ENCODE measurements at places on chromosomes 7 and 10.

DNA sequence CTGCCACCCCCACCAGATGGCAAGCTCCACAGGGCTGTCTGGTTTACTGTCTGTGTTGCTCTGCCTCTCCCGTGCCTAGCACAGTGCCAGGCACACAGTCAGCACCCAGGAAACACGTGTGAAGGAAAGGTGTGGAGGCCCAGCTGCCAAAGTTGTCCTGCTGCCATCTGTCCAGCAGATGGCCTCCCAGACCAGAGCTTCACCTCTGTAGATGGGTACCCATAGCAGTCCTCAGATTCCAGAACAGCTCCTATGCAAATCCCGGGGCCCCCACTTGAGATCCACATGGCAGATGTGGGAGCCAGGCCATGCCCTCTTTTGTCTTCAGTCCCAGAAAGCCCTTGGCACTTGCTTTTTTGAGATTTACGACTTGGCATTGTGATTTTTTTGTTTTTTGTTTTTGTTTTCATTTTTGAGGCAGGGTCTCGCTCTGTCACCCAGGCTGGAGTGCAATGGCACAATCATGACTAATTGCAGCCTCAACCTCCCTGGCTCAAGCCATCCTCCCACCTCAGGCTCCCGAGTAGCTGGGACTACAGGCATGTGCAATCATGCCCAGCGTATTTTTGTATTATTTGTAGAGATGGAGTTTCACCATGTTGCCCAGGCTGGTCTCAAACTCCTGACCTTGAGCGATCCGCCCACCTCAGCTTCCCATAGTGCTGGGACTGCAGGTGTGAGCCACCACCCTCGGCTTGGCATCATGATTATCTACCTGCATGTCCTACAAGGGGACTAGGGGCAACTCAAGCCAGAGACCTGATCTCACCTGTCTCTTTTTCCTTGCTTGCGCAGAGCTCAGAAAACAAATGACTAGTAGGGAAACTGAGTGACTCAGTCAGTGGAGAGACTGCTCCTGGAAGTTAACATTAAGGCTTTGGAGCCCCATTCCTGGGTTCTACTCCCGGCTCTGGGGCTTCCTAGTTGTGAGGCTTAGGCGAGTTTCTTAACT lies 16.9 kb upstream of the PALD1 start:
- DNase-seq, result no peak

DNA sequence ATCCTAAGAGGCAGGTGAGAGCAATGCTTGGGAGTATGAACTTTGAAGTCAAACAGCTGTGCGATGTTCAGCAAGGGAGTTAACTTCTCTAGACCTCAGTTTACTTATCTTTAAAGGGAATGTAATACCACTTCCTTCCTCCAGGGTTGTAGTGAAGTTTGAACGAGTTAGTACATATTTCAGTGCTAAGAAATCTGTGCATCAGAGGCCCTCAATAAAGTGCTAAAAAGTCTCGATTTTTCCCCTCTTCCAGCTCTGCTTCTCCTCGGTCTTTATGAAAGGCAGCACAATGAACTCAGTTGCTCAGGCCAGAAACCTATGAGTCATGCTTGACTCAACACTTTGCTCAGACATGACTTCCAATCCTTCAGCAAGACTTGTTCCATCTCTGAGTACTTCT lies 418.9 kb downstream of the MDFIC start:
- DNase-seq, result no peak

DNA sequence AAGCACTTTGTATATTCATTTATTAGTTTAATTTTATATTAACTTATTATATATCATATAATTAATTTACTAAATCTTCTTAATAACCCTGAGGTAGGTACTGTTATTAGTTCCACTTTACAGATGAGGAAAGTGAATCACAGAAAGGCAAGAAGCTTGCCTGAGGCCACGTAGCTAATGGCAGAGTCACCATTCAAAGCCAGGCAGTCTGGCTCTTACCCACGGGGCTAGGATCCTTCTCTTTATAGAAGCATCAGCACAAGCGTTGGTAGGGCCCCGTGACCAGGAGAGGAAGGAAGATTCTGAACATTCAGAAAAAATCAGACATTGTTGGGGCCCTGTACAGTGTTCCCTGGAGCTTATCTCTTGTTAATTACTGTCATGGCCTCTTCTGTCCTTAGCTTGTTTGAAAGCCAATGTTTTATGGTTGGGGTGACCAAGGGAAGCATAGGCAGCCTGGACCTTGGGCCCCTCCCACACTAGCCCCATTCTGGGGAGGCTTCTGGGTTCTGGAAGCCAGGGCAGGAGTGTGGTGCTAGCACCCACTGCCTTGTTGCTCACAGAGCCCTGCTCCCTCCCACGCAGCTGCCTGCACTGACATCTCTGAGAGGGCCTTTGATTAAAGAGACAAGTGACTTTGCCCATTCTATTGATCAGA lies 31.1 kb upstream of the SLF2 start:
- no peak for DNase-seq

- no peak for DNase-seq
Observed at GRCh38 chr10:28429573-28430216, 103.2 kb upstream of the WAC start.

- no peak for DNase-seq
Observed at GRCh38 chr7:36128448-36129047, 24.5 kb upstream of the EEPD1 start.

- no peak for DNase-seq
Observed at GRCh38 chr7:151663382-151664100, 143.8 kb upstream of the RHEB start.

DNA sequence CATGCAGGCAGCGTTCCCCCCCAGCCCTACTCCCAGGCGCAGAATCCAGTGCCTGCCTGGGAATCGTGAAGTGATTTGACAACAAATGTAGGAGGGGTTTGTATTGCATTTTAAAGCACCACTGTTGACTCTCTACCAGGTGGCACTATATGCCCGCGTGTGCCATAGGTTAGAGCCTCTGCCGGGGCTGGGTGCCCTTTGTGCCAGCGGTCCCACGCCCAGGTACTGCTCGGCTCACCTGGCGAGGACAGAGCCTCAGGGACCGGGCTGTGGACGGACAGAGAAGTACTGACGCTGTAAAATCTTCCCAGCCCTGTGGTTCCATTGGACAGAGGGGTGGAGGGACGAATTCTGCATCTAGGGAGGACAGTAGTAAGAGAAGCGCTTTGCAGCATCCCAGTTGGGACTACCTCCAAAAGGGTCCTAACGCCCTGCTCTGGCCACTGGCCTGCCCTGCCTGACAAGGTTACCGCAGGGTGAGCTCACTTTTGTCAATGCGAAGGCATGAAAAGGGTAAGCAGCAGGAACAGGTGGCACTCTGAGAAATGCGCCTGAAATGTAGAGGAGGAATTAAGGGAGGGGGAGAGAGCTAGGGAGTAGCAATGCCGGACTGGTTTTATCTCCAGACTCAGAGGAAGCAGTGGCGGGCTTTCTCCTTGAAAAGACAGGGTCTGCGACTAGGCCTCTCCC lies 788 bp upstream of the CACNA2D1 start:
- no peak for DNase-seq

DNA sequence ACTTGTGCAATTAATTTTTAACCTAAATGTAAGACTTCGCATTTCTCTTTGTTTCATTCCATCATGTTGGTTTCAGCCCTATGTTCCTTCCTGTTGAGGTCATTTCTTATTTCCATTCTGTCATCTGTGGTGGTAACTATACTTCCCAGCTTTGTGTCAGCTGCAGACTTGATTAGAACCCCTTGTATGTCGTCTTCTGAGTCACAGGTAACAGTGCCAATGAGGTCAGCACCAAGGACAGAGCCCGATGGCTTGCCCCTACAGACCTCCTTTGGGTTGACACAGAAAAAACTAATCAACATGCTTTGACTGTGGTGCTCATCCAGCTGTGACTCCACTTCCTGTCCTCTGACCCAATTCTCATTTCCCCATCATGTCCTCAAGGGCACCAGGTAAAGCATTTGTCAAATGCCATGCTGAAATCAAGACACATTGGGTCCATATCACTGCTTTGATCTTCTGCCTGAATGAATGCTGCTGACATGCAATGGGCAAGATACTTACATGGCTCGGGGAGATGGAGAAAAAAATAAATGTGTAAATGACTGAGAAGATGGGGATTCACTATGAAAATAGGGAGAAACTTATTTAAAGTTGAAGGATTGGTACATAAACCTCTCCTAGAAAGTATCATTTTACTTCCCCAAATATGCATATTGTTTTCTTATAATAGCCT lies 25.6 kb upstream of the CRTAC1 start:
- no peak for DNase-seq

- DNase-seq, result no peak
Observed at GRCh38 chr7:46544396-46545008, 623.4 kb upstream of the IGFBP3 start.

DNA sequence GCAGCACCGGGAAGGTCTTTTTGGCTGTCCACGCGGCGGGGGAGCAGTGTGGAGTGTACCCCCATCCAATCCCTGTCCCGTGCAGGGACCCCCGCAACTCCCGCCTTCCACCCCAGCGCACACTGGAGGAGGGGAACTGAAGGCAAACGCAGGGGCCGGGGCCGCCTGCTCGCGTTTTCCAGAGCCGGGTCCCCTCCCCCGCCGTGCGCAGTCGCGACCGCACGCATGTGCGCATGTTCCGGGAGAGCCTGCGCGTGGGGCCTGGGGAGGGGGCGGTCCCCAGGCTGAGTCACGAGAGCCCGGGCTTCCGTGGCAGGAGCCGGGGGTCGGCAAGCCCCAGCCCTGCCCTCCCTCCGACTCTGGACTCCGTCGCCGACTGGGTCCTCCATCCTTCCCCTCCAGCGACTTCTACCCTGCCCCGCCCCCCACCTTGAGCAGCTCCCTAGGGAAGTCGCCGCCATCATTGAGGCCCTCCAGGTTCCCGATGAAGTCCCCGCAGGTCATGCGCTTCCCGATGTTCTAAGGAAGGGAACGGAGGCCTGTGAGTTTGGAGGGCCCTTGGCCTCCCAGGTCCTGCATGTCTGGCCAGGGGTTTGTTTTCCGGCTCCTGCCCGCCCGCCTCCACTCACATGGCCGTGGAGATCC lies 8.0 kb downstream of the PSD start:
- no peak for DNase-seq

DNA sequence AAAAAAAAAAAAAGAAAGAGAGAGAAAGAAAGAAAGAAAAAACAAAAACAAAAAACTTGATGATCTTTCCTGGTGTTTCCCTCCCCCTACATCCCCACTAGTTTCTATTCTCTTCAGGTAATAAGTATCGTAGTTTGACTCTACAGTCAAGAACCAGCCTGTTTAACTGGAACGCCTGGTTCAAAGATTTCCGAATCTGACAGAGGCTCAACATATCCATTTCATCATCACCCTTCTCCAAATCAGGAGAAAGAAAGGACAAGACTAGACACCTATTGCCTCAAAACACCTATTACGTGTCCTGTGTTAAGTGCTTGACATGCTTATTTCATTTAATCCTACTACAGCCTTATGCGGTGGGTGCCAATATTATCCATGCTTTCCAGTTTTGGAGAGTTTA lies 20.4 kb upstream of the BLOC1S2 start:
- no peak for DNase-seq

DNA sequence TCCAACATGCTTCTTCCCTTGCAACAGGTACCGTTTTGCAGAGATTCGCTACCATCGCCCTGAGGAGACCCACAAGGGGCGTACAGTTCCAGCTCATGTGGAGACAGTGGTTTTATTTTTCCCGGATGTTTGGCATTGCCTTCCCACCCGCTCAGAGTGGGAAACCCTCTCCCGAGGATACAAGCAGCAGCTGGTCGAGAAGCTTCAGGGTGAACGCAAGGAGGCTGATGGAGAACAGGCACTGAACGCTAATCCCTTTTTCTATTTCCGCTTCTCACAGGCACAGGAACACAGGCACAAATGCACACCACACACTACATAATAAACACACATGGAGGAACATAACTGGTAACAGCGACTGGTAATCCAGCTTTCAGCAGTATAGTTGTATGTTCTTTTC lies 35.2 kb downstream of the CCAR1 start:
- DNase-seq, result no peak

DNA sequence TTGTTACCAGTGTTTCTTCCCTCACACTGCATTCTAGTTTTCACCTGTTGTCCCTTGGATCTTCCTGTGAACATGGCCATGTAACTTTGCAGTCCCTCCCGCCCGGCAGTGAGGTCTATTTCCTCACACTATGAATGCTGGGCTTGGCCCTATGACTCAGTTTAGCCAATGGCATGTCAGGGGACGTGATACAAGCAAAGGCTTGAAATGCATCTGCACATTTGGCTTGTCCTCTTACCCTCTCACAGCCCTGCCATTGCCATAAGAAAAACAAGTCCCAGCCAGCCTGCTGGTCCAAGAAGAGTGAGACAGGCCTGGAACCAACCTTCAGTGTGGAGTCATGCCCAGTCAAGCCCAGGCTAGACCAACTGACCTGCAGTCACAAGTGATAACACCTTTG lies 17.1 kb upstream of the EZH2 start:
- no peak for DNase-seq

DNA sequence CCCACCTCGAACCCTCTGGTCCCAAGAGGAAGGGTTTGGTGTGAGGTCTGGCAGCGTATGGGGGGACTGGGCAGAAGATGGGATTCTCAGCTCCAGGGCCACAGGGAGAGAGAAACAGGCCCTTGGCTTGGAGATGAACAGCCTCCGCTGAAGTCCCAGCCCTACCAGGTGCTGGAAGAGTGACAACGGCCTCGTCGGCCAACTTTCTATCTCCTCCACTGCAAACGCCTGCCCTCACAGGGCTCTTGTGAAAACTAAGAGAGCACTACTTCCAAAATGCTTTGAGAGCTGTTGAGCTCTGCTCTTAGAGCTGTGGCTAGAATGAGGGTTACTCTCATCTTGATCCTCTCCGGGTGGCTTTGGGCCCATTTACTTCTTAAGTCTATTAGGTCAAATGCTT lies 63.5 kb downstream of the AFAP1L2 start:
- DNase-seq, result no peak

DNA sequence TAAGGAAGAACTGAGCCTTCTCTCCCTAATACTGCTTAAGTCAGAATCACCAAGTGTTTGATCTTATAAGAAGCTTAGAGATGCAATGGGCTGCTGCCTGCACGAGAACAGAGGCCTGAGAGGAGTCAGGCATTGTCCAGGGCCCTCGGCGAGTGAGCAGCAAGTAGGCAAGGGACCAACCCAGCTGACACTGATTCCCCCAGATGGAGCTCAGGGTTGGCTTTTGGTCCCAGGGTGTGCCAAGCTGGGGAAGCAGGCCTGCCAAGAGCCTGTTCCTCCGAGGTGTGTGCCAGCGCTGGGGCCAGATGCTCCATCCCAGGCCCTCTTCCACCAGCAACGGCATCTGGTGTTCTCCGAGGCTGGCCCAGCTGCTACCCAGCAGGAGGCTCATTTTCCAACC lies 222.0 kb upstream of the ZMIZ1 start:
- DNase-seq, result no peak

- no peak for DNase-seq
Observed at GRCh38 chr7:41808541-41808940, 105.7 kb upstream of the INHBA start.

DNA sequence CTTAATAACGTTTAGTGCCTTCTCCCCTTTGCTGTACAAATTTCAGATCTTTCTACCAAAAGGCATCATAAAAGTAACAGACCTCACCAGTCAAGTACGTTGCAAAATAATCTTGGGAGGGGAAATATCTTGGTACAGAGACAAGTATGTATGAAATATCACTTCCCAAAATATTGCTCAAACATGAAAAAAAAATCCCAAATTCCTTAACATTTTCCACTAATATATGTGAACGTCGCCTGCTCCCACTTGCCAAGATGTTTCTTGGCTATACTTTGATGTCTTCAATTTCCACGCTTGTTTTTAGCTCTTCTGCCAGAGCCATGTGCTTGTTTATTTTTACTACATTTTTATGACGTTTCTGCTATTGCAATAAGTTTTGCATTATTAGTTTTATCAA lies 223.5 kb downstream of the PLXNA4 start:
- no peak for DNase-seq

All from esophagus squamous epithelium (tissue), 5 donors.